Stimulated activated CD8-positive, alpha-beta memory T cell treated with anti-CD3 and anti-CD28 coated beads, Interleukin-4, amount 100 ng/mL, for 4 hours (primary cell): ENCODE measurements at places on chromosomes 16 and 17.

- DNase-seq = no peak
Observed at GRCh38 chr17:77096570-77097214, 44.1 kb upstream of the SEC14L1 start.

GRCh38 chr16:85751698-85752501, 1.0 kb upstream of the C16orf74 start:
- no peak for DNase-seq

DNA sequence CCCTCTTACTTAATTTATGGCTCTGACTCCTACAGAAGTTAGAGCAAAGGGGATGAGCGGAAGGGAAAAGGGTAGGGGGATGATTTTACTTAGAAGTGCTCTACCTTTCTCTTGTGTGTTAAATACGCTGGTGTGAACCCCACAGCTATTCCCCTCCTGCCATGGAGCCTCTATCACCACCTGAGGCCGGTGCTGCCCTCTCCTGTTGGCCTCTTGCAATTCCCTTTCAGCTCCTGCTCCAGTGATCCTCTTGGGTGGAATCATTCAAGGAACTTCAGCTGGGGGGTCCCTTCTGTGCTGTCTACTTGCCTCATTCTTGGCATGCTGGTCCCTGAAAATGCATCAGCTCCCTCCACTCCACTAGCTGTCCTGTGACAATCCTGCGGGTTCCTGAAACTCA, 41.8 kb upstream of the CDH8 start:
- DNase-seq = no peak

DNA sequence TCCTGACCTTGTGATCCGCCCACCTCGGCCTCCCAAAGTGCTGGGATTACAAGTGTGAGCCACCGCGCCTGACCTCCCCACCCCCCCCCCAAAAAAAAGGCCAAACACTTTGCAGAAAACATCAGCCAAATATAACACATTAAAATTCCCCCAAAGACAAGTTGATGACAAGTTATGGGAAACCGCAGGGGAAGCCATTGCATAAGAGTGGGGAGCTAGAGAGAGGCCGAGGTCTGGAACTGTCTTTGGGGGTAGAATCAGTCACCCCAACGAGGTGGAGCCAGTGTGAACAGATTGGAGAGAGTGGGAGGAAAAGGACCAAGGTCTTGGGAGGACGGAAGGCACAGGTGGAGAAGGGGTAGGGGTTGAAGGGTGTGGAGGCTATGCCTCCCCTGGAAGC, 2.8 kb downstream of the DRC3 start:
- no peak for DNase-seq

- DNase-seq = no peak
Observed at GRCh38 chr17:77746896-77747554, 211.5 kb upstream of the TNRC6C start.

DNA sequence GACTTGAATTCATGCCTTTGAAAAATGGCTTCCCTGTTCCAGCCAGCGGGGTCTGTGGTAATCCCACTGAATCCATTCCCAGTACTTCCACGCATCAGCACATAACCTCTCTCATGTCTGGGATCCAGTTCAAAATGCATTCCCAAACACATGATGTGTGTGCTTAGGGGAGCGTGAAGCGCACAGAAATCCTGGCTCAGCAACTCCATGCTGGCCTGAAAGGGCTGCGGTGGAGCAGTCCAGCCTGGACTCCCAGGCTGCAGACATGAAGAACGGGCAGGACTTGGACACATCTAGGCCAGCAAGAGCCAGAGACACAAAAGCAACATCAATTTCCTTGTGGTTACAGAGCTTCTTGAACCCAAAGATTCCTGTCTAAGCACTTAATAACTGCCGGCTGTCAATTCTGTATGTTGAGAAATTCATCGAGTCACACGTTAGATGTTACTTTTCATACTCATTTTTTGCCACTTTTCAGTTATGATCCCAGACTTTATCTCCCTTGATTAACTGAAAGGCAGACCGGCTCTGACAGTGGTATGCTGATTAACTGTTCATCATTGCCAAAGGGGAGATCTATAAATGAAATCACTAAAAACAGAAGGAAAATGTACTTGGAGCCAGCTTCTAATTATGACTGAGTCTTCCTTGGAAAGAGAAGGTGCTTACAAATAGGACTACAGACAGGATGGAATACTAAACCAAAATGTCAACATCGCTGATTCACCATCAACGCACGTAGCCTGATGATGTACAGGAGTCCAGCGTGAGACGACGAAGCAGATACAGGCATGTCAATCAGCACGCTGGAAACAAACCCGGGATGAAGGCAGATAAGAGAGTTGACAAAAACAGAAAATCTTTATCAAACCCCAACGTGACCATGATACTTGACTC, 23.0 kb downstream of the NSMCE1 start:
- DNase-seq = no peak

- no peak for DNase-seq
Observed at GRCh38 chr16:1757714-1758461, 13.5 kb downstream of the NME3 start.

DNA sequence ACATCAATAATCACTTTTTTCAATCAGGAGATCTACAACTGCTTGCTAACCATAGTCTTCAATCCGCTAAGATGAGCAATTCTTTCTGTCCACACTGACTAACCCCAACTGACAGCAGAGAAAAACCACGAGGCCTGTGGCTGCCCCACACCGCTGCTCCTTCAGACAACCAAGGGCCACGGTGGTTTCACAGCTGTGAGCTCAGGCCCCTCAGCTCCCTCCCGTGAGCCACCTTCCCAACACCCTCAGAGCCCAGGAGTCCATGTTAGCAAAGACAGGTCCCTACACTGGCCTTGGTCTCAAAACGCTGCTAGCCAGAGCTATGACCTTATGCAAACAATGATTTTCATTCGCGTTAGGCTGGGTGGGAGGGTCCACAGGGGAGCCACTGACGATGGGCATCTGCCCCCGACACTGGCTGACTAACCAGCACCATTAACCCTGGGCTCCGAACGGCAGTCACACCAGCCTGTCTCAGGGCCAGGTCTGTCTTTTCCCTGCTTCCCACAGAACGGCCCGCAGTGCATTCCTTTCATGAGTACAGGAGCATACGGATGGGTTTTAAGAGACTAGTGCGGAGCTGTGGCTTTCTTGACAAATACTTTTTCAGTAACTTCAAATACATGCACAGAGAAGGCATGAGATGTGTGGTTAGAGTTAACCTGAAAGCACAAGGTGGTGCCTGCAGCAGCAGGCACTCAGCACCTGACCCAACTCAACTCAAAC, 67.3 kb downstream of the ANKRD11 start:
- peak; percentile 59 for DNase-seq

GRCh38 chr16:69112285-69113129, 7.1 kb downstream of the HAS3 start:
- DNase-seq = no peak

DNA sequence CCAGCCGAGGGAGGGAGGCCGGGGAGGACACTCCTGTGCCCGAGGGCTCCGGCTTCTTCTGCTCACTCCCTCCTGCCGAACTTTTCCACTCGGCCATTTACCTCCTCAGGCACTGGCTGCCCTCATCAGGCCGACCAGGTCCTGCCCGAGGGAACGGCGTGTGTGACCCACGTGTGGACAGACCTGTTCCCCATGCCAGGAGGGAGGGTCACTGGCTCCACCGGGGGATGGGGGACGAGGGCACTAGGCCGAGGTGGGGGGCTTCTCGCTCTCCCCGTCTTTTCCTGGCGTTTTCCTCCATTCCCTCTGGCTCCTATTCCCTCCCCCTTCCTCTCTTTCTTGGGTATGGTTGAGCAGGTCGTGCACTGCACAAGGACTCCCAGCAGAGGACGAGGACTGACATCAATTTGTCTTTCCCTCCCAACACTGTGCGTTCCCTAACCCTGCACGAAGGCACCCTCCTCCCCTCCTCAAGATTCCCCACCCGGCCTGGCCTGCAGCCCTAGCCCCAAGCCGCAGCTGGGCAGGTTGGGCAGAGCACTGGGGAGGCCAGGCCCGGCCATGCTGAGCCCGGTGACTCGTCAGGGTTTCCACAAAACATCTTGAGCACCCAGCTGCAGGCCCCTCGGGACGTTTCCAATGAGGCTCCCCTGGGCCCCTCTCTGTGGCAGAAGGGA, 3.2 kb upstream of the IL17C start:
- DNase-seq = no peak

GRCh38 chr16:78993346-78993745, 607.2 kb downstream of the MAF start:
- no peak for DNase-seq

DNA sequence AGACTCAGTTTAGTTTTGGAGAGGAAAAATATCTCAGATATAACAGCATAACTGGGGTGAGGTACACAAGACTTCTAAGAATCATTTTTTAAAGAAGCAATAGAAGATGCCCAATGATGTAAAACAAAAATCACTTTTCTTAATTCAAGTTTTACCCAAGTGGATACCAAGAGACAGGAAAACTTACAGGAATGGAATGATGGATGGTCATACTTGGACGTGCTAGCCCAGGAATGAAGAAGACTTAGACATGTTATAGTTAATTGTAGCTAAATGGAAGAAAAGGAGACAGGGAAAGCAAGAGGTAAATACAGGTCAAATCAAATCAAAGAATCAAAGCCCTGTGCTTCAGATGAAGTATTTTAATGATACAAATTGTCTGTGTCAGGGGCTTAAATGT, 312.7 kb upstream of the KCNJ16 start:
- no peak for DNase-seq

- DNase-seq = no peak
Observed at GRCh38 chr17:80588702-80589383, 44.2 kb downstream of the RPTOR start.

DNA sequence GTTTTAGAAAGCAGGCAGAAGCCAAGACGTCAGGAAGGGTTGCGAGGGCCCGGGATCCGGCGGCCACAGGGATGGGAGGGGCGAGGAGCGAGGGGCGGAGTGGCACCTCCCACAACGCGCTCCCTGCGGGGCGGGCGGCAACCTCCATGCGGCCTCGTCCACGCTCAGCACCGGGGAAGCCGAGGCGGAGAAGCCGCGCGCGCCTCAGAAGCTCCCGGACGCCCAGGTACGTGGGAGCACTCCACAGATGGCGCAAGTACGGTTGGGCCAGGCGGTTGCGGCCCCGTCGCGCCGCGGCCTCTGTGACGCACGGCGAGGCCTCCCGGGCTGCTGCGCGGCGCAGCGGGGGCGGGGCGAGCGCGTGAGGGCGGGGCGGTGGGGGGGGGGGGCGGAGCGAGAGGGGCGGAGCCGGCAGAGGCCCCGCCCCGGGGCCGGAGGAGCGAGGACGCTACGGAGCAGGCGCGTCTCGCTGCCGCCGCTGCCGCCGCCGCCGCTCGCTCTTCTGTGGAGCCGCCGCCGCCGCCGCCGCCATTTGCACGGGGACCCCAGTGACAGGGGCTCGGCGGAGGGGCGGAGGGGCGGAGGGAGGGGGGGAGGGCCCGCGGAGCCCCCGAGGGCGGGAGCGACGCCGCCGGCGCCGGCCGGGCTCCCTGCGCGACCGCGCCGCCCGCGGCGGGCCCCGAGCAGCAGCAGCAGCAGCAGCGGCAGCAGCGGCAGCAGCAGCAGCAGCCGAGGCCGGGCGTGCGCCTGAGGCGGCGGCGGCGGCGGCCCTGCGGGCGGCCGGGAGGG, at the start of gene TENT4B:
Gene TENT4B, plus strand, starts transcription at position 500 of the 789 bp plus-strand sequence. CDS start 316 bp downstream, outside the sequence.
- DNase-seq = peak; percentile 76

- DNase-seq = peak; percentile 49
Observed at GRCh38 chr16:83899272-83899897, 470 bp downstream of the MLYCD start.

- no peak for DNase-seq
Observed at GRCh38 chr17:78892936-78893379, 10.0 kb downstream of the CEP295NL start.

- no peak for DNase-seq
Observed at GRCh38 chr17:20273741-20274500, 193.4 kb downstream of the LGALS9B start.

DNA sequence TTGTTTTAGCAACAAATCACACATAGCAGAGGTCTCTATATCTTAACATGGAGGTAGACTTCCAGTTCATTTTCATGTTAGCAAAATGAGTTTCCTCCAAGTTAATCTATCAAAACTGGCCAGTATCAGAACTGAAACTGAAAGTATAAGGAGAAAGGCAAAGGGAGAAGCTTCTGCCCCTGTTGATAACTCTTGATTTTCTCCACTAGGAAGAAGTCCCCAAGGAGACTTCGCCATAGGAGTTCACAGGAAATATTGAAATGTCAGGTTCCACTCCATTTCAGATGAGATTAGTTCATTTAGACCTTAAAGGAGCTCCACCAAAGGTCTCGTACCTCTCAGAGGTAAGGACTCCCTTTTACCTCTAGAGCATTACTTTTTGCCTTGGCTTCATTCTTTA, 1.2 kb upstream of the OGFOD3 start:
- DNase-seq = no peak

DNA sequence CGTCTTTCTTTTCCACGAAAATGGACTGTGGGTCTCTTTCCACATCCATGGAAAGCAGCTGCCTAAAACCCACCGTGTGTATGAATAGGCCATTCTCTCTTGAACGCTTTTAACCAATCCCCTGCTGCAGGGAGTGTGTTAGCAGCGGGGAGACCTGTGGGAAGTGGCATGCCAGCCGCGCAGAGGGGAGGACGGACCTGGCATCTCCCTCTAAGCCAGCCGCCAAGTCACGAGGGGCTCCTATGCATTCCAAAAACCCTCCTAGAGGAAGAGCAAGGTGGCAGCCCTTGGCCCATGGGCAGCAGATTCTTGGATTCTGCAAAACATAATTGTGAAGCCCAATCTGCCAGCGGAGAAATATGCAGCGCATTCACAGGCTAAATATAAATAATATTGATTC, 15.4 kb downstream of the RBFOX3 start:
- DNase-seq = no peak

- no peak for DNase-seq
Observed at GRCh38 chr17:11742886-11743285, 144.6 kb downstream of the DNAH9 start.

- DNase-seq = no peak
Observed at GRCh38 chr17:54785643-54786268, 114.9 kb upstream of the TOM1L1 start.

DNA sequence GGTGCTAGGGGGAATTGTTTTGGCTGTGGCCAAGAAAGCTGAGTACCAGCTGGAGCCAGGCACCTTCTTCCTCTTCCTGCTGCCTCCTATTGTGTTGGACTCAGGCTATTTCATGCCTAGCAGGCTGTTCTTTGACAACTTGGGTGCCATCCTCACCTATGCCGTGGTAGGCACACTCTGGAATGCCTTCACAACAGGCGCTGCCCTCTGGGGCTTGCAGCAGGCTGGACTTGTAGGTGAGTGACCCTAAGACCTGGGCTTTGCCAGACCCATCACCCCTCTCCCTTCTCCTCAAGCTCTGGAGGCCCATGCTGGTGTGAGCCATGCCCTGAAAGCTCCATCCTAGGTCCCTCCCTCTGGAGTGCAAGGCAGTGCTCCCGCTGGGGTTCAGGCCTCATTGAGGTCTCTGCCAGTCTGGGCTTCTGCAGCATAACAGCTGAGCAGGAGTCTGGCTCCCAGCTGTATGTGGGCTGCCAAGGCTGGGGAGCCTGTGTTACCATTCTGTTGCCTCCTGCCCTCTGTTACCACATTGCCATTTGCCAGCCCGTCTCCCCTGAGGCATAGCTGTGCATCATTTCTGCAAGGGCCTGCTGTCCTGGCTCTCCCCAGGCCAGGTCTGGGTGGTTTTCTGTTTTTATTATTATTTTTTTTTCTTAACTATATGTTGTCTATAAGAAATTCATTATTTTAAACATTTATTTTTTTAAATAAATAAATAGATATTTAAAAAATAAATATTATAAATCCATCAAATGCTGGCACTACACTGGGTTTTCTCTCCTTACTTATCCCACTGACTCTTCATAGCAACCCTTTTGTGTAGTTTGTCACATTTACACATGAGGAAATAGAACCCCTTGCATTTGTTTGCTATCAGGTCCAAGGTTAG, 4.1 kb downstream of the SLC9A5 start:
- DNase-seq = no peak

GRCh38 chr17:2060681-2061440, 6.0 kb downstream of the HIC1 start:
- no peak for DNase-seq

- DNase-seq = no peak
Observed at GRCh38 chr17:6700948-6701307, 12.2 kb downstream of the SLC13A5 start.
